ENCODE measurements at places on chromosomes 3 and 15.

DNA sequence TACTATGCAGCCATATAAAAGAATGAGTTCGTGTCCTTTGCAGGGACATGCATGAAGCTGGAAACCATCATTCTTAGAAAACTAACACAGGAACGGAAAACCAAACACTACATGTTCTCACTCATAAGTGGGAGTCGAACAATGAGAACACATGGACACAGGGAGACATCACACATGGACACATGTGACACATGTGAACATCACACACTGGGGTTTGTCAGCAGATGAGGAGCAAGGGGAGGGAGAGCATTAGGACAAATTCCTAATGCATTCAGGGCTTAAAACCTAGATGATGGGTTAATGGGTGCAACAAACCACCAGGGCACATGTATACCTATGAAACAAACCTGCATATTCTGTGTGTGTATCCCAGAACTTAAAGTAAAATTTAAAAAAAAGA, 408.0 kb downstream of the EPHB1 start:
- no peak for DNase-seq

GRCh38 chr15:83458381-83458780, 11.2 kb downstream of the SH3GL3 start:
- no peak for DNase-seq

DNA sequence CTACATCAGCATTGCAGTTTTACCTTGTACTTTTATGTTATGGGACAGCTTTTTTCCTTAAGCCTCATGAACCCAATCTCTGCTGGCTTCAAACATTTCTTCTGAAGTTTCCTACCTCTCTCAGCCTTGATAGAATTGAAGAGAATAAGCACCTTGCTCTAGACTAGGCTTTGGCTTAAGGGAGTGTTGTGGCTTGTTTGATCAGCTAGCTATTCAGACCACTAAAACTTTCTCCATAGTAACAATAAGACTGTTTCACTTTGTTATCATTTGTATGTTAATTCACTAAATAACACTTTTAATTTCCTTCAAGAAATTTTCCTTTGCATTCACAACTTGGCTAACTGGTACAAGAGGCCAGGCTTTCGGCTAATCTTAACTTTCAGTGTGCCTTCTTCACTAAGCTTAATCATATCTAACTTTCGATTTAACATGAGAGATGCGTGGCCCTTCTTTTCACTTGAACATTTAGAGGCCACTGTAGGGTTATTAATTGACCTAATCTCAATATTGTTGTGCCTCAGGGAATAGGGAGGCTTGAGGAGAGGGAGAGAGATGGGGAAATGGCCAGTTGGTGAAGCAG, 8.1 kb upstream of the TIGIT start:
- no peak for DNase-seq

- DNase-seq = no peak
Measured at GRCh38 chr15:69530991-69531664, 78.5 kb downstream of the RPLP1 start.

- no peak for DNase-seq
Measured at GRCh38 chr3:190865419-190865818, 2.9 kb upstream of the GMNC start.

DNA sequence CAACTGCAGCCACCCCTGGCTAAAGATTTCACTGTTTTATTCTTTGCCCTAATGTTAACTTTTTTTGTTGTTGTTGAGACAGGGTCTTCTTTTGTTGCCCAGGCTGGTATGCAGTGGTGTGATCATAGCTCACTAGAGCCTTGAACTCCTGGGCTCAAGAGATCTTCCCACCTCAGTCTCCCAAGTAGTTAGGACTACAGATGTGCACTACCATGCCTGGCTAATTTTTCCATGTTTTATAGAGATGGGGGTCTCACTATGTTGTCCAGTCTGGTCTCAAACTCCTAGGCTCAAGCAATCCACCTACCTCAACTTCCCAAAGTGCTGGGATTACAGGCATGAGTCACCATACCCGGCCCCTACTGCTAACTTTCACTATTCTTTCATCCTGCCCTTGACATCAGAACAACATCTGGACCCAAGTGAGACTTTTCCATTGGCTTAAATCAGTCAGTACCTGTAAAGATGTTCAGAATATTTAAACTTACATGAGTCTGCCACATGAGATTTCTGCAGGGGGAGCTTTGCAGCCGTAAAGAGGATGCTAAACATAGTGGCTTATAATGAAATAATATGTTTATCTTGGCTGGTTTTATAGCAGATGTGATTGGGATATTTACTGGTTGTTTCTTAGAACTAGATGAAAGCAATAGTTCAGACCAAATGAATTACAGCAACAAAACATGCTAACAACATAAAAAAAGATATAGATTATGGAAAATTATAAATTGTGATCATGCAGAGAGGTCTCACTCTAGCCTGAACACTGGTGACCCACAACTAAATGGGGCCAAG, 73.6 kb downstream of the HMG20A start:
- DNase-seq = no peak

DNA sequence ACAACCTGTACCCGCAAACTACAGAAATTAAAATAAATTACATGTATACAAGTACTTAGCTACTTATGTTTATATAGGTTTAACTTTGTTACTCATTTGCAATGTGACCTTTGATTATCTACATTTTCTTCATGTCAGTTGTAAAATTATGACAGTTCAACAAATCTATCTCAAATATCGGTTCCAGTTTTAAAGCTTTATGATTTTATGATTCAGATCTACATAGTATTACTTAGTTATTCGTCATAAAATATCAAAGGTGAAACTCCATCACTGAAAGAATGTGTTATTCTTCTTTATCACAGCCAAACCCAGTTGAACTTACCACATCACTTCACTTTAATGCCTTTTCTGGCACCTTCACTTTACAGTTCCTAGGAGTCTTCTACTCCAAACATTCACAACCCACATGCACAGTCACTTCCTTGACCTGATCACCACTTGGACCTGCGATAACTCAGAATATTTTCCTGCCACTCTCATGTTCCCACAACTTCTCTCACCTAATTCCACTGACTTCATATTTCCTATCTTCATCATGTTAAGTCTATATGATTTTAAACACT, 47.2 kb downstream of the SLITRK3 start:
- no peak for DNase-seq

- no peak for DNase-seq
Measured at GRCh38 chr15:60411774-60412425, 14.1 kb upstream of the ANXA2 start.

DNA sequence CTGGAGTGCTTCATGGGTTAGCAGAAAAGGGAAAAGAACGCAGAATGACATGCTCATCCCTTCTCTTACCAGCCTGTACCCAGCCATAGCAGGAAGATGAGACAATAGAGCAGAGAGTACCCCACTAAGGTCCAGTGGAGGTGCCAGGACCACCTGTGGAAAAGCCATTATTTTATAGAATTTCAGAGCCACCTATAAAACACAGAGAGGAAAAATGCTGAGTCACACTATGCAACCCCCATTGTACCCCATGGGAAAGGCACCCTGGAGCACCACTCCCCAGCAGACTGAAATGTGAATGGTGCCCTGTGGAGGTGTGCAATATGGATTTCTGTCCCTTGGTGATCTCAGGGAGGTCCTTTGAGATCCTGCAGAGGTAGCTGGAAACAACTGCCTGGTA, 97.2 kb downstream of the HES1 start:
- no peak for DNase-seq

- no peak for DNase-seq
Measured at GRCh38 chr15:31409171-31409570, 82.5 kb downstream of the KLF13 start.

- no peak for DNase-seq
Measured at GRCh38 chr15:25418202-25418601, 20.6 kb downstream of the UBE3A start.

- no peak for DNase-seq
Measured at GRCh38 chr3:16061491-16061890, 113.0 kb upstream of the GALNT15 start.

GRCh38 chr3:39907981-39908380, 98.6 kb downstream of the MYRIP start:
- DNase-seq = no peak

GRCh38 chr3:52777959-52778805, 783 bp downstream of the ITIH1 start:
- DNase-seq = no peak

DNA sequence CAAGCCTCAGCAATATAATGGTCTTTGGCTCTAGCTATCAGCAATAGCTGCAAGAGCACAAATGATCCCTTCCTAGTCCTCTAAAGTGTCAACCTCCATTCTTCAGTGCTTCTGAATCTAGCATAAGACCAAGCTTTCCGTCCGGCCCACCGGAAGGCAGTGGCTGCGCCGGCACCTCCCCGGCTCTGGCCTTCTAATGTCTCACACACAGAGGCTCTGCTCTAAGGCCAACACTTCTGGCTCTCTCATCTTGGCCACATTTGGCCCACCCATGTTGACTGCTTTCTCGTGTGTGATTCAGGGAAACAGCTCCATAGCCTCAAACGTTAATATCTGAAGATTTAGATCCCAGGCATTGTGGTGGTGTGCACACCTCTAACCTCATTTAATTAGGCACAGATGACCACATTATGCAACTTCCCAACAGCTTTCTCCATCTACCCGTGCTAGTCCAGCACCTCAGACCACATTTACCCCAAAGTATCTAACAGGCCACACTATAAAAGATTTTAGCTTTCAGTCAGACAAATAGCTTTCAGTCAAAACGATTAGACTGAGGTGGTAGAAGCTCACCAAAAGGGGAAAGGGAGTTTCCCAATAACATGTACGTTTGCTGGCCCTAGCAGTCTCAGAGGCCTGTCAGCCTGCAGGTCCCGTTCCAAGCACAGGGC, 19.3 kb downstream of the SLC51A start:
- no peak for DNase-seq

GRCh38 chr3:190120269-190121060, at the start of gene P3H2:
Gene P3H2 (minus strand): TSS chr3:190120897. CDS start chr3:190120731, 166 bp downstream.
- DNase-seq = no peak

DNA sequence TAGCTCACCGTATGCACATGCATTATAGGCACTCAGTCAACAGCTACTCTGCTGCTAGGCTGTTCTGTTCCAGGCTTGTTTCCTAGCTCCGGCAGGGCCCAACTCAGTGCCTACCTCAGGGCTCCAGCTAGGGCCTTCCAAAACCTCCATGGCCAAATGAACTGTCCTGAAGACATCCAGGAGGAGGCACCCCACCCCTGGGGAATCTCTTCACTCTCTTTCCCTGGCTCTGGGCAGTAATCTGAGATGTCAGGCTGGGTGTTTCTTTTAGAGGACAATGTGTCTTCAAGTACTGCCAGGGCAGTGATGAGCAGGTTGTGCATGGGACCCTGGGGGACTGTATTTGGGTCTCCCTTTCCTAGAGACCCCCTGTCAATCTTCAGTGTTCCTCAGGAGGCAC, 38.3 kb upstream of the TPM1 start:
- no peak for DNase-seq

DNA sequence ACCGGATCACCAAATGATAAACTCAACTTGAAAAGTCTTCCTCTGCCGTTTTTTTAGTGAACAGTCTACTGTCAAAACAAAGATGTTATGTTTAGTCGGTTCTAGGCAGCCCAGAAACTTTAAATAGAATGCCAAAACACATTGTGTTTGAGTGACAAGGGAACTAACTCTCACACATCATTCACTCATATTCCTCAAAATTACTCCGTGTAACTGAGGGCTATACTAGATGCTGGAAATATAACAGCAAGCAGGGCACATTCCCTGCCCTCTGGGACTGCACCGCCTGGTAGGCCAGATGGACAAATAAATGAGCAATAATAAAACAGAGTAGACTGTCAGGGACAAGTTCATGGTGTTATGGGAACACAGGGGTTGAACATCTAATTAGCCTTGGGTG, 251.4 kb downstream of the MAGI1 start:
- DNase-seq = no peak

DNA sequence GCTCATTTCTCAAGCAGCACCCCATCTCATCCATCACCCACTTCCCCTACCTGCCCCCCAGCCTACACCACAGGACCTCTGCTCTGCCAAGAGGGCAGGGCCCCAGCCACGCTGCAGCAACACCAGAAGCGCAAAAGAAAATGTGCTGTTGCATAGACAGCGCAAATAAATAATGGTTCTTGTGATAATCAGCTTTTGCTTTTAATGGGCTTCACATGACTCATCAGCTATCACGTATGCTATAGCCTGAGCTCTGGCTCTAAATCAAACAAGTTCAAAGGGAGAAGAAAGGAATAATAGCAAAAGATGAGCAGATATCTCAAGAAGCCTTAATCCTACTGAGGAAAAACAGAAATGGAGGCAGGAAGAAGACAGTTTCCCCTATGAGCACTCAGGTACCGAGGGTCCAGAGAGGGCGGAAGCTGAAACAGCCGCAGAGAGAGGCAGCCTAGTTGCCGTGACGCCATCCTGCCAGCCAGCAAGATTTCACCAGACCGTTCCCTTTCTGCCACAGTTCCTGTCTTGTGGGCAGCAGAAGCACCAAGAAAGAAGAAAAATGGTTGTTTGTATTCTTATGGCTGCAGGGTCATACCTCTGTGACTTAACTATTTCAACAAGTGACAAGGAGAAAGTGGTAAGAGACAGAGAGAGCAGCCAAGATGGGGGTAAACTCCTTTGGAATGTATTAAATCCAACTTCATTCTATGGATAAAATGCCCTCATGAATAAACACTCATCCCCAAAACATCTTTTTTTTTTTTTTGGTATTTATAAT, 22.0 kb downstream of the RAB27A start:
- DNase-seq = no peak

DNA sequence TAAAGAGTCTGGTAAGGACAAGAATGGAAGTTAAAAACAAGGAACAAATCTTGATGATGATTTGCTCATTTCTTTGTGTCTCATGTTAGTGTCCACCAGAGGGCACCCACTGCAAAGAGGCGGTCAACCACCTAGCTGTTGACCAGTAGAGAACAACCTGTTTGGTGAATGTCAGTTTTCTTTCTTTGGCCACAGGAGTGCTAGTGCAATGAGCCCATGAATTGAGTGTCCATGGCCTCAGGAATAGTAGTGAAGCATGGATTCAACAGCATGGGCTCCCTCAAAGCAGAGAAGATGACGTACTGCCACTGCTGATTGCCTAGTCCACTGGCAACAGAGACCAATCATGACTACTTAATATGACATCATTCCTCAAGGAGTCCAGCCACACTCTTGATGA, 10.7 kb upstream of the CNTN6 start:
- no peak for DNase-seq

GRCh38 chr3:32237670-32238452, 619 bp upstream of the CMTM8 start:
- no peak for DNase-seq
